ENCODE measurements at places on chromosomes 1 and 21.

DNA sequence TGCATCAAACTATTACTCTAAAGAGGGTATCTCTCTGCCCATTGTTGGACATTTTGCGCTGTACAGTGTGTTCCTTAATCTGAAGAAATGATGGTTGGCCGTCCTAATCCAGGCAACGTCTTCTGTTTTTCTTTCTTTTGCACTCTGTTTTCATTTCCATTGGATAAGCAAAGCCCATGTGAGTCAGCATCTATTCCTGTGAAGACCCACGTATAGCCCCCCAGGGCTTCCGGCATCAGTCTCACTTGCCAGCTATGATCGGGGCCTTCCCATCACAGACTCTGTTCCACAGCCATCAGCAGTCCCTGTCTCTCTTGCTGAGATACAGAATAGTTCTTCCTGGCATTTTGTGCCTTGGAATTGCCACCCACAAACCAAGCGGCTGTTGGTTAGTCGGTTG, 29.2 kb upstream of the BRDT start:
- DNase-seq, result no peak

DNA sequence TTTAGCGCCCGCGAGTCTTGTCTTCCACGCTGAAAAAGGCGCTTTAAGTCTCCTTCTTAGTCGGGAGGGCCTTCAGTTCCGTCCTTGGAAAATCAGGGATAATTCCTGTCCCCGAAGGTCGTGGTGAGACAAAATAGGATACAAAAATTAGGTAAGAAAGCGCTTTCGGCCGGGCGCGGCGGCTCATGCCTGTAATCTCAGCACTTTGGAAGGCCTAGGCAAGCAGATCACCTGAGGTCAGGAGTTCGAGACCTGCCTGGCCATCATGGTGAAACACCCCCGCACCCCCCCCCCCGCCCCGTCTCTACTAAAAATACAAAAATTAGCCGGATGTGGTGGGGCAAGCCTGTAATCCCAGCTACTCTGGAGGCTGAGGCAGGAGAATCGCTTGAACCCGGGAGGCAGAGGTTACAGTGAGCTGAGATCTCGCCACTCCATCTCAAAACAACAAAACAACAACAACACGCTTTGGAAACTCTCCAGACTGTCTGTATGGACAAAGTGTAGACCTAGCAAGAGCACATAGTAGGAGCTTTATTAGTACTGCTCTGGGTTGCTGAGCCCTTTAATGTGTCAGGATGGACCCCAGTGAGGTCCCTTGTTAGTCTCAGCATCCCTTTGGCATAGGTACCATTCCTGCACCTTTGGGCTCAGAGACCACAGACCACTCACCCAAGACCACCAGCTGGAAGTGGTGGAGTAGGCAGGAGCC, 790 bp upstream of the TMEM54 start:
- DNase-seq, result no peak

DNA sequence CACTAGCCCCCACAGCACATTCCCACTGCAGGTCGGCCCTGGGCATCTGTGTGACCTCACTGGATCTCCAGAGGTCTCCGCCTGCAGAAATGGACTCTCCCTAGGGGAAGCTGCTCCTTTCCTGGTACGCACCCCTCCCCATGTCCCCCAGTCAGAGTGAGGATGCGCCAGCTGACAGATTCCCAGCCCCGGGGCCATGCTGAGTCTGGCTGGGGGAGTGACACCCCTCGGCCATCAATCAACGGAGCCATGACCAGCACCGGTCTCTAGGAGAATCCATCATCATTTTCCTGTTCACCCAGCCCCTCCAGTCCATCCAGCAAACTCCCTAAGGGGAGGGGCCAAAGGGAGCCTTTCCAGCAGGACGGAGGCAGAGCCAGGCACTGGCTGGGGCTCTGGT, 68.7 kb upstream of the PAX7 start:
- DNase-seq, result no peak

- DNase-seq, result no peak
These were observed 26.7 kb upstream of the C8B start for GRCh38 chr1:56992318-56993125.

- DNase-seq, result no peak
These were observed 1.2 kb downstream of the ACBD3 start for GRCh38 chr1:226185141-226186036.

DNA sequence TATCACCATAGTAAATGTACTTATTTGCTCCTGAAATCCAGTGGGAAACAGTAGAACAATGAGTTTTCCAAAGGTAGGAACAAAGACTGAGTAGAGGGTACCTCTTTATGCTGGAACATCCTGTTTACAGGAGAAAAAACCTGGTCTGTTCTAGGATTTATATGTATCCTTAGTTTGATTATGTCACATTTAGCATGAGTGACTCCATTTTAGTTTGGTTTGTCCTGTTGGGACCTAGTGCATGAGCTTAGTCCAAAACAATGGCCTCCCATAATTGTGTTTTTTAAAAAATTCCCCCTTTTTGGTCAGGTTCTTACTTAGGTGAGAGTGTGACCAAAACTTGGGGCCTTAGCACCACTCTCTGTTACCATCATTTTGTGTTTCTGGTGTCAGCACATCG, 3.5 kb upstream of the MRPL55 start:
- DNase-seq, result no peak

Measured in dermis microvascular lymphatic vessel endothelial cell (primary cell).